T47D (cell line): ENCODE measurements at places on chromosomes 16 and 17.

- DNase-seq, result no peak
These were observed 5.9 kb upstream of the CAPN15 start for GRCh38 chr16:521381-522210.

DNA sequence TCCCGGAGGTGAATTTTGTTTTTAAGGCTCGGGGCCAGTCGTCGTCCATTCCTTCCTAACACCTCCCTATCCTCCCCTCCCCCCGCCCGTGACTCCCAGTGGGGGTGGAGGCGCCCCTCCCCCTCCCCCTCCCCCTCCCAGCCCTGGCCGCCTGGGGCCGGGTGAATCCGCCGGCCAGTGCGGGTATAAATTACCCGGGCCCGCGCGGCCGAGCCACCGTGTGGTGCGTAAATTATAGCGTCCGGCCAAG lies 2.0 kb upstream of the GSE1 start:
- DNase-seq, result no peak

- peak; percentile 98 for DNase-seq
These were observed at the start of gene IRX3 for GRCh38 chr16:54286366-54287130. Gene IRX3 (minus strand): TSS chr16:54286787. CDS start chr16:54286050, 737 bp downstream.

- DNase-seq, result peak; percentile 48
These were observed 660 bp downstream of the RBBP6 start for GRCh38 chr16:24539850-24540601.

DNA sequence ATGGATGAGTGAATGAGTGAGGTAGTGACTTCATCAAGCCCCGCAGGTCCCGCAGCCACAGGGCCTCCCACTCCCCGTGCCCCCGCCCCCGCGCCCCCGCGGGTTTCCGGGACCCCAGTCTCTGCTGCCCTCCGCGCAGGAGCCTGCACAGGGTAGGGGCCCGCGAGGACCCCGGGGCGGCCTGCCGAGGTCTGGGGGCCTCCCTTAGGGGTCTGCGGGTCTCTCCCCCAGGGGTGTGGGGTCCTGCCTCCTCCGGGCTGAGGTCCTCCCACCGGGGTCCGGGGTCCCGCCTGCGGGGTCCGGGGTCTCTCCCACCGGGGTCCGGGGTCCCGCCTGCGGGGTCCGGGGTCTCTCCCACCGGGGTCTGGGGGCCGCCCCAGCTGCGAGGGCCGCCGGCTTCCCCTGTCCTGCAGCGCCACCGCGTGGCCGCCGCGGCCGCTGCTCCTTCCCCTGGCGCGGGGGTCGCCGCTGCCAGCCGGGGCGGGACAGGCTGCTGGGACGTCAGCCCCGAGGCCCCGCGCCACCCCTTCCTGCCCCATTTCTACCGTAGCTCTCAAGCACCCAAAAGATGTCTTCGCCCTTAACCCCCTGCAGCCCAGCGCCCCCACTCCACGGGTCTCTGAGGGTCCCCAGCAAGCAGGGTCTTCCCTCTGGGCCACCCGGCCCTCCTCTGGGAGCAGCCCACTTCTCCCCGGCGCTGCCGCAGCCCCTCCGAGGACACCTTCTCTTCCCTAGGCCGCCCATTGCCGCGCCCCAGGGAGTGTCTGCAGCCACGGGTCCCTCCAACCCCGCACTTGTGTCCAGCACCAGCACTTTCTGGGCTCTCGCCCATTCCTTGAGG lies 10.4 kb upstream of the CHMP6 start:
- no peak for DNase-seq

GRCh38 chr17:79215631-79216030 lies 141.0 kb downstream of the ENGASE start:
- DNase-seq, result no peak
